ENCODE measurements at places on chromosomes 16 and 17. TPM values are rescaled to one million over a fixed set of nuclear protein-coding genes. Genes with fewer than 3 reads are reported as not detected.

Gene DBNDD1
- total RNA-seq, result 0.95 TPM

Gene LRRC59
- 84.9 TPM for total RNA-seq

Gene BHLHA9
- total RNA-seq, result not detected

Gene C17orf107
- total RNA-seq, result 3.5 TPM

Gene OSBPL7
- 16.6 TPM for total RNA-seq

Gene CHD9NB
- total RNA-seq, result 5.5 TPM

Gene SOX8
- 0.16 TPM for total RNA-seq

Gene UBE2O
- total RNA-seq, result 23.3 TPM

Gene MYL11
- not detected for total RNA-seq

Gene MYCBPAP
- 2.6 TPM for total RNA-seq

Gene TOX3
- total RNA-seq, result not detected

Gene TNS4
- total RNA-seq, result not detected

Gene FNDC8
- not detected for total RNA-seq

Gene SRCIN1
- not detected for total RNA-seq

Gene CDH8
- total RNA-seq, result not detected

Gene CRHR1
- not detected for total RNA-seq
